Suprapubic skin (tissue), 4 donors: ENCODE measurements at places on chromosomes 5 and 9. TPM values are rescaled to one million over a fixed set of nuclear protein-coding genes. Genes with fewer than 3 reads are reported as not detected.
A peak's percentile ranks its signal among the peaks of the same experiment; 100 is the strongest.

The ARHGEF39 gene
- total RNA-seq = 3.3 TPM

The MPDZ gene
- 5.2 TPM for total RNA-seq

The TAF11L5 gene
- total RNA-seq = not detected

The CENPK gene
- 1.2 TPM for total RNA-seq

The SLC1A1 gene
- total RNA-seq = 1.9 TPM

The GRPEL2 gene
- total RNA-seq = 12.4 TPM

The WDR38 gene
- not detected for total RNA-seq

The ZNF454 gene
- 0.38 TPM for total RNA-seq

The LPAR1 gene
- 65.8 TPM for total RNA-seq

The CDKN2AIPNL gene
- 21.4 TPM for total RNA-seq

The RIGI gene
- total RNA-seq = 4.2 TPM

DNA sequence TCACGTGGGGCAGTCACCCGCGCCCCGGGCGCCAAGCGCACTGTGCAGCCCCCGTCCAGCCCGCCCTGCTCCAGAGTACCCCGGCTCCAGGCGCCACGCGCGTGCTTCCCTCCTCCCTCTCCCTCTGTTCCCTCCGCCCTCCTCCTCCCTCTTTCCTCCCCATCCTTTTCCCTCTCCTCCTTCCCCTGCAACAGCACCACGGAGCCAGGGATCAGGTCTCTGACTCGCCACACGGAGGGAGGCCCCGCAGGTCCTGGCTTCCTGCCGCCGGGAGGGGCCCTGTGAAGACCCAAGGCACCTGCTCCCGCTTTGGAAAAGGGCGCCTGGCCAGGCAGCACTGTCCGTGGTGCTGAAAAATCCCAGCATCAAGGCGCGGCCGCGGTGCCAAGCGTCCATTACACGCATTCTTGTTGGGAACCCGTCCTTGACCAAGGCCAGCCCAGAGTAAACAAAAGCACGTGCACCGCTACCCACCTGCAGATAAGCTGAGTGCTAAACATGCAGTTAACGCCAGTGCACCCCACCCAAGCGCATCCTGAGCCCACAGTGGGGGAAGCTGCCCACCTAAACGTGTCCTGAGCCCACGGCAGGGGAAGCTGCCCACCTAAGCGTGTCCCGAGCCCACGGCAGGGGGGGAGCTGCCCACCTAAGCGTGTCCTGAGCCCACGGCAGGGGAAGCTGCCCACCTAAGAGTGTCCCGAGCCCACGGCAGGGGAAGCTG, 21.7 kb downstream of the SLC6A18 start:
- no peak overlapping the region for H3K27ac ChIP-seq
- peaks cover 70% of the 10 kb centered on the region for H3K27me3 ChIP-seq
- DNase-seq = no peak
- no peaks in the 10 kb centered on the region for H3K36me3 ChIP-seq
- H3K4me3 ChIP-seq = no peak overlapping the region

- no peaks in the 10 kb centered on the region for H3K36me3 ChIP-seq
- H3K27me3 ChIP-seq = no peaks in the 10 kb centered on the region
- H3K4me1 ChIP-seq = no peaks in the 10 kb centered on the region
- no peak overlapping the region for H3K4me3 ChIP-seq
- DNase-seq = no peak
- H3K27ac ChIP-seq = no peak overlapping the region
These were observed 555.2 kb upstream of the GRAMD2B start for GRCh38 chr5:125868036-125868435.

GRCh38 chr5:136042665-136043121, 13.9 kb downstream of the TGFBI start:
- DNase-seq = no peak
- no peak overlapping the region for H3K27ac ChIP-seq
- no peaks in the 10 kb centered on the region for H3K27me3 ChIP-seq
- peaks cover 4% of the 10 kb centered on the region for H3K4me1 ChIP-seq
- peaks cover 31% of the 10 kb centered on the region for H3K36me3 ChIP-seq

- no peaks in the 10 kb centered on the region for H3K27me3 ChIP-seq
- H3K27ac ChIP-seq = no peak overlapping the region
- H3K4me3 ChIP-seq = no peak overlapping the region
- DNase-seq = no peak
- no peaks in the 10 kb centered on the region for H3K4me1 ChIP-seq
These were observed 16.8 kb downstream of the SLC46A2 start for GRCh38 chr9:112873773-112874405.

DNA sequence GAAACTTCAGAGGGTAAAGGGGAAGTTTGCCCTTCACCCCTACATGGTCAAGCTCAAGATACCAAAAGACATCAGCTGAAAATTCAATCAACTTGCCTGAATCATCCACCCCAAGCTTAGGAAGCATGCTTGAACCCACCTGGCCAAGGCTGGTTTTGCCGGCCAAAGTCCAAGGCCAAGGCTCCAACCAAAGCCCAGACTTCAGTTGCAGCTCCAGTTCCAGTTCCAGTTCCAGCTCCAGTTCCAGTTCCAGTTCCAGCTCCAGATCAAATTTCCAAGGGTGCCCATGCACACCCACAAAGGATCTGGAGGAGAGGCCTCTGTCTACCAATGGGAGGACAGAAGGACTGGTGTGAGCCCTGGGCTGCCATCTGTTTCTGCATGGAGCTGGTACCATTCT, 4.6 kb upstream of the SERINC5 start:
- no peak for DNase-seq
- H3K27me3 ChIP-seq = no peaks in the 10 kb centered on the region
- H3K36me3 ChIP-seq = no peaks in the 10 kb centered on the region
- H3K4me3 ChIP-seq = no peak overlapping the region
- H3K27ac ChIP-seq = no peak overlapping the region
- H3K4me1 ChIP-seq = peaks cover 17% of the 10 kb centered on the region

DNA sequence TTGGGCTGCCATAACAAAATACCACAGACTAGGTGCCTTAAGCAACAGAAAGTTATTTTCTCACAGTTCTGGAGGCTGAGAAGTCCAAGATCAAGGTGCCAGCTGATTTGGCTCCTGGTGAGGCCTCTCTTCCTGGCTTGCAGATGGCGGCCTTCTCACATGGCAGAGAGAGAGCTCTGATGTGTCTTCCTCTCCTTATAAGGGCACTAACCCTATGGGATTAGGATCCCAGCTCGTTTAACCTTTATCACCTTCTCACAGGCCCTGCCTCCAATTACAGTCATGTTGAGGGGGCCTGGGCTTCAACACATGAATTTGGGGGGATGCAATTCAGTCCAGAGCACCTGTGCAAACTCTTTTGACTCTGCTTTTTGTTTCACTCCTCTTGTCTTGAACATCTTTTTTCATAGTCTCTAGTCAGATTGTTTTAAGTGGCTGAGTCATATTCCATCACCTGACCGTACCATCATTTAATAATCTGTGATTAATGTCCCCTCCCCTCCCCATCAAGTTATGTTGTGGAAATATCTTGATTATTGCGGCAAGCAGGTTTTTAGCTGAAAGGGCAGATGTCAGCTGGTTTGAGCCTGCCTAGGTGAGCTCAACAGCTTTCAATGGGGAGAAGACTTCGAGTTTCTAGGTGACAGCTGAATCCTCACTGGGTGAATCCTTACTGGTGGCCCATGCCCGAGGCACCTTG, 61.8 kb downstream of the NDFIP1 start:
- no peak overlapping the region for H3K4me3 ChIP-seq
- no peaks in the 10 kb centered on the region for H3K36me3 ChIP-seq
- no peak for DNase-seq
- H3K27me3 ChIP-seq = no peaks in the 10 kb centered on the region

DNA sequence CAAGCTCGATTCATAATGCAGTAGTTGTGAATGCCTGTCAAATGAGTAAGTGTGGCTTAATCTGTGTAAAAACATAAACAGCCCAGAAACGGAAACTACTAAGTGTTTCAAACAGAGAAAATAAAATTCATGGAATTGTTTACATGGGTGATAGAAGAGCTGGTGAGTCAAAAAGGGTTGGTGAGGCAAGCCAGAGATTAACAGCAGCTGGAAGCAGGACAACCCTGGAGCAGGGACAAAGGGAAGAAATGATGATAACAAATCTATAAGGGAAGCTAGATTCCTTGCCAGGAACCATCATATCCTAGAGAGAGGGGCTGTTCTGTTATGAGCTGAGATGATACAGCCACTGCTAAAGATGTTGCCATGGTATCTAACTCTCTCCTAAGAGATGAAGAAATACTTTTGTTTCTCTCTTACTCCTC, 18.0 kb upstream of the PRR16 start:
- H3K27ac ChIP-seq = no peak overlapping the region
- no peaks in the 10 kb centered on the region for H3K36me3 ChIP-seq
- no peak overlapping the region for H3K4me3 ChIP-seq
- no peaks in the 10 kb centered on the region for H3K4me1 ChIP-seq
- no peak for DNase-seq

DNA sequence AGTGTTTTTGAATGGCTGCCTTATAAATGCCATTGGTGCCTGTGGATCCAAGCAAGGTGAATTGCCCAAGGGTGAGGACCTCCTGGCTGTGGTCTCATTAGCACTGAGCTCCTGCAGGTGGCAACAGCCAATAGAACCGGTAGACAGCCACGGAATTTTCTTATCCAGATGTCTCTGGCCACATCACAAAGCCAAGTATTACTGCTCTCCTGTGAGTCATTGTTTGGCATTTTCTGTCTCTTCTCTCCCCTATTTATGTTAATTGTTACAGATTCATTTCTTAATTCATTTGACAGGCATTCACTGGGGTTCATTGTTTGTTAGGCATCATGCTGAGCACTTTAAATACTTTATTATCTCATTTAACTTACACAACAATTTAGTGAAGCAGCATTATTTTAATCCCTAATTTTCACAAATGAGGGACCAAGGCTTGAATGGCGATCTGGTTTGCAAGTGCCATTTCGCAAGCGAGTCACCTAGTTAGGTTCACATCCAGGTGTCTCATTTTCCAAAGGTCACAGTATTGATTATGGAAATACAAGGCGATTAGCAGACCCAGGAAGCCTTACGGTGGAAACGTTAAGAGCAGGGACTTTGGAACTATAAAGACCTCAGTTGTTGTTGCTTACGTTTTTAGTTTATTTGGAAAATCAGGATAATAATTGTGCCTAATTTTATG, 58.2 kb upstream of the DPYSL3 start:
- no peaks in the 10 kb centered on the region for H3K36me3 ChIP-seq
- no peaks in the 10 kb centered on the region for H3K4me1 ChIP-seq
- H3K27ac ChIP-seq = no peak overlapping the region

DNA sequence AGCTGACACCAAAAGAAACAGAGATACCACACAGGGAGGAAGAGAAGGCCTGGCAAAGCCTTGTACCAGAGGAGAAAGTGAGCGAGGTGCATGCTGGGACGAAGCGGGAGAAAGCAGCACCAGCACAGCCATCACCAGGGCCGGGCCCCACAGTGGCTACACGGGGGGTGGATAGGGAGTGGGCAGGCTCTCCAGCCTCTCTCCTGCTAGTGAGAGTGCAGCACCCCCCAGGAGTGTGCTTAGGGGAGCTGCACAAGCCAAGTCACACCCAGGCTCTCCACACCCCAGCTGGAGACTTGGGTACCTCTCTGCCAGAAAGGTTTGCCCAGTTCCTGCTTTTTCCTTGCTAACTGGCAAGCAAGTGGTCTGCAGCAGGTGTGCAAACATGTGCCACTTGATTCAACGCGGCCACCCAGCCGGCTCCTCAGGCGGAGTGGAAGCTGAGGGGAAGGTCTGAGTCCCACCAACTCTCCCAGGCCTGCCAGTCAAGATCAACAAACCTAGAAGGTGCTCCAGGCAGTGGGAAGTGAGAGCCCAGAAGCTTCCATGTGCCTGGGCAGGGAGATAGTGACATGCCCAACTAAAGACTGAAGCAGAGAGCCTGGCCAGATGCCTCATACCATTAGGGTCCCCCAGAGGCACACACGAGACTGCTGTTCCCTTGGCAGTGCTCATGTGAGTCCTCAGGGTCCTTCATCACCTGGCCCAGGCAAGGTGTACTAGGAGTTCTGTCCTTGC, 39.9 kb downstream of the BICD2 start:
- H3K36me3 ChIP-seq = peaks cover 48% of the 10 kb centered on the region
- H3K27ac ChIP-seq = peak overlapping the region; percentile 61
- DNase-seq = no peak
- no peak overlapping the region for H3K4me3 ChIP-seq
- H3K4me1 ChIP-seq = peaks cover 70% of the 10 kb centered on the region
- H3K27me3 ChIP-seq = no peaks in the 10 kb centered on the region

- H3K36me3 ChIP-seq = peaks cover 7% of the 10 kb centered on the region
- peaks cover 45% of the 10 kb centered on the region for H3K4me1 ChIP-seq
- DNase-seq = no peak
- peaks cover 4% of the 10 kb centered on the region for H3K27me3 ChIP-seq
- no peak overlapping the region for H3K4me3 ChIP-seq
These were observed 2.6 kb upstream of the UAP1L1 start for GRCh38 chr9:137074657-137075274.

- no peaks in the 10 kb centered on the region for H3K36me3 ChIP-seq
- H3K4me1 ChIP-seq = no peaks in the 10 kb centered on the region
- no peak for DNase-seq
- H3K27me3 ChIP-seq = no peaks in the 10 kb centered on the region
- H3K27ac ChIP-seq = no peak overlapping the region
These were observed 1203.4 kb upstream of the DMAC1 start for GRCh38 chr9:9002826-9003583.

DNA sequence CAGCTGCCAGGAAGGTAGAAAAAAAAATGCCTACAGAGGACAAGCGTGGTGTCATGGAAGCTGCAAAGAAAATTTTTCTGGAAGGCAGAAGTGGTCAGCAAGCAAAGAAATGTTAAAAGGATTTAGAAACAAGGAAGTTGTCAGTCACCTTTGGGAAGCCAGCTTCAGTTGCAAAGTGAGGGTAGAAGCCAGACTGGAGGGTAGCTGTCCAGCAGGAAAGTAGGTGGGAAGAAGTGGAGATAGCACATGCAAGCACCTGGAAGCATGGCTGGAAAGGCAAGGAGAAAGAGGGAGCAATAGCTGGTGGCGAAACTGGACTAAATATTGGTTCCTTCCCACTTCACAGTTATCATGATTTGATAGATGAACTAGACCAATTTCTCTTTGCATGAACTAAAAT, 54.3 kb downstream of the ADRB2 start:
- H3K36me3 ChIP-seq = no peaks in the 10 kb centered on the region
- H3K27me3 ChIP-seq = no peaks in the 10 kb centered on the region
- no peak for DNase-seq
- no peak overlapping the region for H3K27ac ChIP-seq
- no peaks in the 10 kb centered on the region for H3K4me1 ChIP-seq

DNA sequence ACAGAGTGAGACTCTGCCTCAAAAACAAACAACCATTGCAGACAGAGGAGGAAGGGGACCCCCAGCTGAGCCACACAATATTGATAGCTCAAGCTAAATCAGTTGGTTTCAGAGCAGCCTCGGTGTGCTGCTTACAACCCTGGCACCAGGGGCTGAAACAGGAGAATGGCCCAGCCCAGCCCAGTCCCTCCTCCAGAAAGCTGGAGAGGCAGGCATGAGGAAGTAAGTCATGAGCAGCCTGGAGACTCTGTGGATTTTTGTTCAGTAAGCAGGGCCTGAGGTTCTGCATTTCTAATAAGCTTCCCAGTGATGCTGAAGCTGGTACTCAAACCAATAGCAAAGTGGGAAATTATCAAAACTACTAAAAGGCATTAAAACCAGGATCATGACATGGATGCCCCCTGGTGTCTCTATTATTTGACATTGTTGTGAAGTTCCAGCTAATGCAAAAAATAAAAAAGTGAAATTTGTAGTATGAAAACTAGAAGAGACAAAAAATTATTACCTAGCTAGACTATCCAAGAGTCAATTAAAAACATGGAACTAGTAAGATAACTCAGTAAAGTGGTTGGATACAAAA, 14.2 kb downstream of the PRRT1B start:
- H3K36me3 ChIP-seq = no peaks in the 10 kb centered on the region
- no peaks in the 10 kb centered on the region for H3K4me1 ChIP-seq
- H3K27me3 ChIP-seq = peaks cover 23% of the 10 kb centered on the region
- H3K4me3 ChIP-seq = no peak overlapping the region
